Stimulated activated CD8-positive, alpha-beta memory T cell treated with anti-CD3 and anti-CD28 coated beads, Interleukin-7, amount 100 ng/mL, for 4 hours (primary cell): ENCODE measurements at places on chromosomes 6 and 20.

- no peak for DNase-seq
Observed at GRCh38 chr6:134735461-134735860, 214.4 kb downstream of the ALDH8A1 start.

DNA sequence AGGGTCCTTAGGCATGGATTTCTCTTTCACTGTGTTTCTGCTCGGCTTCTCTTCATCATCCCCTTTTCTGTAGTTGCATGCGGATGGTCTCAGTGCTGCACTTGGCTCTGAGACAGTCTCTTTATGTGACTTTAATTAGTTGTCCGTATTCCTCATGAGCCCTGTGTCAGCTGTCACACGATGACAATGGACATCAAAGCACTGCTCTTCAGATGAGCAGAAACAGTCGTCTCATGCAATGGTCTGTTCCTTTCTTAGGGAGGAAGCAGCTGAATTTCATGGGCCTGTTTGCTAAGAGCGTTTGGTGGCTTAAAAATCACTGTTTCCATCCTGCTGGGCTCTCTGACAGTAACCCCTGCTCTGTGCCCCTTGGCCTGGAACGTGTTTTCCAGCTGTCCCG is 64.9 kb downstream of the SYTL3 start:
- DNase-seq: no peak

GRCh38 chr6:168756009-168756634 is 315.1 kb downstream of the SMOC2 start:
- no peak for DNase-seq

- no peak for DNase-seq
Observed at GRCh38 chr20:57008217-57008616, 258.2 kb downstream of the BMP7 start.

GRCh38 chr6:72672906-72673305 is 51.0 kb downstream of the KCNQ5 start:
- no peak for DNase-seq

GRCh38 chr6:31842053-31842452 is 14.5 kb downstream of the HSPA1B start:
- DNase-seq: no peak

DNA sequence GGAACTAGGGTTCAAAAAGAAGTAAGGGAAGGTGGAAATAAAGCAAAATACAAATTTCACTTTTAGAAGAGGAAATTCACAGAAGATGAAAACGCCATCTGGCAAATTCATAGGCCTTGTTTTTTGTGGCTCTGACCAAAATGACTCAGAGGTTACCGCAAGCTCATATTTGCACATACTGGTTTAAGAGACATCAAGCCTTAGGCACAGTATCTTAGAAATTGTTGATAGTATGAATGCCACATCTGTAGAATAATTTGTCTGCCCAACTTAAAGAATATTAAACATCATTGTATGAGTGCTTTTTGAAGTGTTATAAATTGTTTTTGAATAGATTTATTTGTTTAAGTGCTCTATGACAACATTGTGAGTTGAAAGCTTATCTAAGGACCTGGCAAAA is 10.6 kb downstream of the TAAR1 start:
- no peak for DNase-seq

DNA sequence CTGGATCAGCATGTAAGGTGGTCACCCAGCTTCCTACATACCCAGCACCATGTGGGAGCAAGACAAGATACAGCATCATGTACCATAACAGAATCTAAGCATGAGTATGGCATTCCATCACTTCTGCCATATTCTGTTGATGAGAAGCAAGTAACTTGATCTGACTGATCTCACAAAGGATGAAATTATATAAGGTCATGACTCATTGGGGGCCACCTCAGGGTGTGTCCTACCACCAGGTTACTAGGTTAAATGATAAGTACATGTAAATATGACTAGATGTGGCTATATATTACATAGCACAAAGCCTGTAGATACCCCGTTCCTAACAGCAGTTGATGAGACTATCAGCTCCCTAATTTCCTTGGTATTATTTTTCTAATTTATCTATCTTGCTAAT is 213.1 kb downstream of the DOK5 start:
- no peak for DNase-seq

DNA sequence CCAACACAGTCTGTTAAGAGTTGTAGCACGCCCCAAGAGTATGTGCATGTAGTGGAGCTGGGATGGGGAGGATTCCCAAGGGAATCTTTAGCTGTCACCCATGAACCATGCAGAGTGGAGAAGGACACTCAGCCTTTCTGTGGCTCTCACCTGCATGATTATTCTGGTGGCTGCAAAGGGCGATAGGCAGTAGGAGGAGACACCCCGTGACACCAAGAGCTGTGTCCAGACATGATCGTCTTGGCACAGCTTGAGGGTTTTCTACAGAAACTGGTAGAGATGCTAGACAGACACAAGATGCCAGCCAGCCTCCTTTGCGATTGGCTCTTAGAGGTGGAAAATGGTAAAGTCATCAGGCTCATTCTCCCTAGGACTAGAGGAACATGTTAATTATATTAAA is 3.1 kb upstream of the CSE1L start:
- DNase-seq: no peak

DNA sequence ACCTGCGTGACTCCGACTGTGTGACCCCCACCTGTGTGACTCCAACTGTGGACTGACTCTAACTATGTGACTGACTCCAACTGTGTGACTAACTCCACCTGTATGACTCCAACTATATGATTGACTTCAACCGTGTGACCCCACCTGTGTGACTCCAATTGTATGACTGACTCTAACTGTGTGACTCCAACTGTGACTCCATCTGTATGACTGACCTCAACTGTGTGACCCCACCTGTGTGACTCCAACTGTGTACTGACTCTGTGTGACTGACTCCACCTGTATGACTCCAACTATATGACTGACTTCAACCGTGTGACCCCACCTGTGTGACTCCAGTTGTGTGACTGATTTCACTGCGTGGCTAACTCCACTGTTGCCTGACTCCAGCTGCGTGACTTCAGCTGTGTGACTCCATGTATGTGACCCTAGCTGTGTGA is 38.6 kb downstream of the SYNJ2 start:
- no peak for DNase-seq

GRCh38 chr6:130765181-130765727 is 62.0 kb upstream of the SMLR1 start:
- DNase-seq: no peak

DNA sequence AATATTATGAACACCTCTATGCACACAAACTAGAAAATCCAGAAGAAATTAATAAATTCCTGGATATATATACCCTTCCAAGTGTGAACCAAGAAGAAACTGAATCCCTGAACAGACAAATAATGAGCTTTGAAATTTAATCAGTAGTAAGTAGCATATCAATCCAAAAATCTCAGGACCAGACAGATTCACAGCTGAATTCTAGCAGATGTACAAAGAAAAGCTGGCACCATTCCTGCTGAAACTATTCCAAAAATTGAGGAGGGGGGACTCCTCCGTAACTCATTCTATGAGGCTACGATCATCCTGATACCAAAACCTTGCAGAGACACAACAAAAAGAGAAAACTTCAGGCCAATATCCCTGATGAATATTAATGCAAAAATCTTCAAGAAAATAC is 67.0 kb upstream of the PDE7B start:
- DNase-seq: no peak

DNA sequence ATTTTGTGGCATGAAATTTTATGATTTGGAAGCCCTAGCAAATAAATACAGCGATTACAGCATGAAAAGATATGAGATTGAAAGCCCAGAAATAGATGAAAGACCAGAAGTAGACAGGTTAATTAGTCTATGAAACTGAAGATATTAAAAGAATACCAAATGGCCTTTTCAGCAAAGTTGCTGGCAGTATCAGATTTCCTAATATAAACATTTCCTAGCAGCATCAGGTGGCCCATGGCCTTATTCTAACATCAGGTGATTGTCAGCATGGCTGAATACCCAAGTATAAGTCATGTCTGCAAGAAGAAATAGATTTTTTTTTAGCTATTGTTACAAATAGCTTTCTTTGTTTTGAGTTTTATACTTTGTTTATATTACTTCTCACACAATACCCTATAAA is 93.2 kb downstream of the CLVS2 start:
- DNase-seq: no peak

- no peak for DNase-seq
Observed at GRCh38 chr6:98842342-98843180, 8.2 kb downstream of the POU3F2 start.

DNA sequence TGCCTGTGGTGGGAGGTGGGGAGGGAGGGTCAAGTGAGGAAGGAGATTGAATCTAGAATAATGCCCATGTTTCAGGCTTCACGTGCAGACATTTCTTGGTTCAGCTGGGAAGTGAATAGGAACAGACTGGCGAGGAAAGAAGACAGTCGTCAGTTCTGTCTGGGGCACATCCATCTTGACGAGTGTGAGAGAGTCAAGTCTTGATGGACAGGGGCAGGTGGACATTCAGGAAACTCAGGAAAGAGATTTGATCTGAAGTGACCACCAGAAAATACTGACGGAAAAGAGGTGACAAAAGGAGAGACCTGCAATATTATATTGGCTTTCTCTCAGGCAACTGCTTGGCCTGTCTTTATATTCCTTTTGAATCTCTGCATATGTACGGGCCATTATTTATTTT is 68.6 kb downstream of the ESR1 start:
- DNase-seq: no peak

DNA sequence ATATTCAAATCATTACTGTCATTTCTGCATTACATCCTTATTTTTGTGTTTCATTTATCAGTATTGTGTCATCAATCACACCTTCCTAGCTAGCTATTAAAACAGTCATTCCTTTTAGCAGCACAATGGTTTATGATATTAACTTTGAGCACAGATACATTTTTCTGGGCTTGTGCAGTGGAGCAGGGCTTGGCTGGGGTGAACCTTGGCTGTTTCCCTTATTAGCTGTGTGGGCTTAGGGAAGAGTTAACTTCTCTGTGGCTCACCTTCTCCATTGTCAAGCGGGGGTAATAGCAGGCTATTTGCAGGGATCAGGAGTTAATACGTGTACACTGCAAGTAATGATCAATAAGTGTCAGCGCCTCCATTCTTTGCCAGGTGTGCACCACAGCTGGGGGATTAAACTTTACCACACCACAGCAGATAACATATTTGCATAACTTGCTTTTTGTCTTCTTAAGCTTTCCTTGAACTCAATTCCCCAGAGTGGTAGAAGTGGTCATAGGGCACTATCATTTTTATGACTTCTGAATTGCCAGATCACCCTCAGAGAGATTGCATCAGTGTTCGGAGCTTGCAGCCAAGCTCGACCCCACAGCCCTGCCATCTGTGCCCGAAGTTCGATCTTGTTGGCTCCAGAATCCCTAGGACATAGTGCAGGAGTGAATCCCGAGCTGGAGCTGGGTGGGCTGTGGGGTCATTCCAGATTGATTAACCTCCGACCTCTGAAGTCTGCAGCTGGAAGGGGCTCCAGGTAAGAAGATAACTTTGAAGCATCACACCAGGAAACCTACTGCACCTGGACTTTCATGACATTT is 1.5 kb upstream of the PYGB start:
- no peak for DNase-seq

DNA sequence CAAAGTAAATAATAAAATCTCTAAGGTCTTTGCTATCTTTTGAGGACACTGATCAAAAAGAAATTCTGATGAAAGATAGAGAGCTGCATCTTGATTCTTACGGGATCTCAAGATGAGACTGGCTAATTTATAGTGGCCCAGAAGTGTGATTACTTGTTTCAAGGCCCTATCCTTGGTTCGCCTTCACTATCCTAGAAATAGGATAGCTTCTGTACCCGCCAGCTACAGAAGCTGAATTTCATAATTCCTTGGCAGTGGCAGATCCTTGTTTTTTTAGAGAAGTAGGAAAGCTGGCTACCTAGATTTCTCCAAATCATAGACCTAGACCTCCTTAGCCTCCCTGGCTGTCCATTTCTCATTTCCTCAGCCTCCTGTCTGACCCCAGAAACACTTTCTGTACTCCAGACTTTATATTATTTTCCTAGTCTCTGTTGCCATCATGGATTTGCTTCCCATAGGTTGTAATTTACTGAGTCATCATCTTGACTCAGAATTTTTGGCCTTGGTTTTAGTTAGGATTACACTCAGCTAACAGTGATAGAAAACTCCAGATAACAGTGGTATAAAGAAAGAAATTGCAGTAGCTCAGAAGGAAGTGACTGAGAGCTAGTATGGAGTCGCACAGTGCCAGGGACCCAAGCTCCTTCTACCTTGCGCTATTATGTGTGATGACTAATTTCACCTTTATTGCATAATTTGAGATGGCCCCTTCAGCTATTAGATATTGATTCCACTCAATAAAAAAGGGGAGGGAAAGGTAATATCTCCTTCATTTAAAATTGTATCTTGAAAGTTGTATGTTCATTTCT is 27.7 kb downstream of the PHF3 start:
- DNase-seq: no peak

- no peak for DNase-seq
Observed at GRCh38 chr6:41153451-41153850, 696 bp downstream of the TREML1 start.

DNA sequence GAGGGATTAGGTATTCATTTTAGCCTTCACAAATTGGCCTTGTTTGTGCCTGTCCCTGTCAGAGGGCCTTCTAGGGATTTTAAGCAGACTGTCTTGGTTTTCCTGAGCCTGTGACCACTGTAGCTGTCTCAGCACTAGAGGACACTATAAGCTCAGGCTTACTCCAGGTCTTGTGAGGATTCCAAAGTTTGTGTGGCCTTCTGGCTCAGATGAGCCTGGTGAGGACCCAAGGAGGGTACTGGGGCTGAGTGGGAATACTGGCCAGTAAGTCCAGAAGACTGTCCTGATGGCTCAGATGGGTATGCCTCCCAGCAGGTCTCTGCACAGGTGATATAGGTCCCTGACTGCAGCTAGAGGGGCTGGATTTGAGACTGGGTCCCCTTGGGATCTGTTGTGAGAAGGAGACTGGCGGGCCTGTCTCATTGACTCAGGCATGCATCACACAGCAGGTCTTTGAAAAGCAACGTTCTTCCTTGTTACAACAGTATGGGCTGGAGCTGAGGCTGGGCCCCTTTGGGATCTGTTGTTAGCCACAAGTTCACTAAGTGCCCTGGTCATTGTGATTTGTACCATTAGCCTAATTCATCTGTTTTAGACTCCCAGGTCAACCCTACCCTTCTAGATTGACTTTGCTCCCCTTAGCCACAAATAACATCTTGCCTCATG is 26.3 kb upstream of the TFB1M start:
- DNase-seq: no peak

DNA sequence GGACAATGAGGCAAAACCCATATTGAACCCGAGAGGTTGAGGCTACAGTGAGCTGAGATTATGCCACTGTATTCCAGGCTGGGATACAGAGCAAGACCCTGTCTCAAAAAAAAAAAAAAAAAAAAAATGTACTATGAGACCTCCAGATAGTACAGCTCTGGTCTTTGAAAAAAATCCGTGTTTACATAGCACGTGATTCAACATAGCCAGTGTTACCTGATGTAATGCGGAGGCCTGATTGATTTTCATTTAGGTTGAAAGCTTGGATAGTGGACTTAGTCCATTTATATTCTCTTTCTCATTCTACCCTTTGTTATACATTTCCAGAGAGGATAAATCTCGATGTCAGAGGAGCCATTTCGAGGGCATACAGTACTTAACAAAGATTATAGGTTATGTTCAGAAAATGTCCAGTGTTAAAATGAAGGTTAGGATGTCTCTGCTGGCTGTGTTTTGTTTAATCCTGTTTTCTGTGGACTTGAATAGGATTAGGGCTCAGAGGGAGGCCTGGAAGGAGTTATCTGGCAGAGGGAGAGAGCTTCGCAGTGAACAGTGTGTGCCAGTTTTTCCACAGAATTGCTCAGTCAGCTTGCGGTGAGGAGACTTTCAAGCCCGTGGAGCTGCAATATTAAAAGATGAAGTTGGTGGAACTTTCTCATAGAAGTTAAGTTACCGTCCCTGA is 33.9 kb upstream of the BCLAF1 start:
- DNase-seq: no peak

- DNase-seq: no peak
Observed at GRCh38 chr20:3660262-3661059, 2.7 kb downstream of the GFRA4 start.

GRCh38 chr20:24987244-24987643 is 5.3 kb downstream of the APMAP start:
- no peak for DNase-seq
